ENCODE measurements at places on chromosomes 12 and 14.
A peak's percentile ranks its signal among the peaks of the same experiment; 100 is the strongest.

- DNase-seq: no peak
Observed at GRCh38 chr12:82408844-82409243, 50.5 kb downstream of the METTL25 start.

- no peak for DNase-seq
Observed at GRCh38 chr12:47100160-47100559, 20.4 kb upstream of the AMIGO2 start.

GRCh38 chr14:91229743-91230200 lies 14.7 kb downstream of the GPR68 start:
- no peak for DNase-seq

DNA sequence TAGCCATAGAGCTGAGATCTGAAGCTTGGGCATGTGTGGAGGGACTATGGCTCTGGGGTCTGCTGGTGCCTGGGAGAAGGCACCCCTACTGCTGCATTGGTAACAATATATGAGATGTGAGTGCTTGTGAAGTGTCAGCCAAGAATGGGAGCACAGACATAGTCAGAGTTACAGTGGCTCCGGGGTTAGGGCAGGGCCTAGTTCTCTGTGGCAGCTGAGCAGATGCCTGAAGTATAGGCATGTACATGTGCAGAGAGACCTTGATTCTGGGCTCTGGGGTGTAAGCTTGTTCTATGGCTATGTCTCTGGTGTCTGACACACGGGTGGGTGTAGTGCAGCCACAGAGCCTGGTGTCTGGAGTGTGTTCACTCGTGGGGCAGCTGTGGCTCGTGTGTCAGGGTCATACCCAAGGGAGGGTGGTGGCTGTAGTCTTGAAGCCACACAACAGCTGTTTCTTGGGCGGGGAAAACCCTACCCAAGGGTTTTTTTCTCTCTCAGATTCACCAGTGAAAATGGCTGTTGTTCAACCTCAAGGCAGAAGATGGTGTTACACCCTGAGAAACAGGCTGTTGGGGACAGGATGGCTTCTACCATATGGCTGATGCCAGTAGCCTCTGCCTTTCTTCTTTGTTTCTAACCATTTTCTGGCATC lies 11.9 kb upstream of the TCL1A start:
- DNase-seq: no peak

- peak; percentile 79 for DNase-seq
Observed at GRCh38 chr14:20609215-20610001, 18.2 kb upstream of the RNASE12 start.

DNA sequence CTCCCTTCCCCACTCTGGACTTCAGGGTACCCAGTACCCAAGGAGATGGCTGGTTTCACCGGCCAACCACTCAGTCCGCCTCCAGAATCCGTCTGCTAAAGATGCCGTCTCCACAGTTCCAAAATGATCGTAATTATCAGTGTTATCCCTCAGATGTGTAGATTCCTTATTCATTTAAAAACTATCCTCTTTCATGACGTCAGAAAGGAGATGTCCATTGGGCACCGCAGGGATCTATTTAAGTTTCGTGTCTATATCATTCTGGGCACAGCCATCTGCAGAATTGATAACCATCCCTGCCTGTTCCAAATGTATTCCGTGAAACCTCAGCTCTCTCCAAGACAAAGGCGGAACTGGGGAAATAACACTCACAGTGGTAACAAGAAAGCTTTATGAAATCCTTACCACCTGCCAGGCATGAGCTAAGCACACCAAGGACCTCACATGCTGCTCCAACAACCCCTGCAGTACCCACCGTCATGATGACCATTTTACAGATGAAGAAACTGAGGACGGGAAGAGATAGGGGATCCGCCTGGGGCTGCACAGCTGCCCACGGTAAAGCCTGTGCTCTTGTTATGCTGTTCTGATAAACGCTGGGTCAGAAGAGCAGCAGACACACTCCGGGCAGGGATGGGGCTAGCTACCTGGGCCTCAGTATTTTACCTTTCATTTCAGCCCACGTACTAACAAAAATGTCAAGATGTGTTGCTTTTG lies 90.0 kb downstream of the BCL11B start:
- DNase-seq: no peak

DNA sequence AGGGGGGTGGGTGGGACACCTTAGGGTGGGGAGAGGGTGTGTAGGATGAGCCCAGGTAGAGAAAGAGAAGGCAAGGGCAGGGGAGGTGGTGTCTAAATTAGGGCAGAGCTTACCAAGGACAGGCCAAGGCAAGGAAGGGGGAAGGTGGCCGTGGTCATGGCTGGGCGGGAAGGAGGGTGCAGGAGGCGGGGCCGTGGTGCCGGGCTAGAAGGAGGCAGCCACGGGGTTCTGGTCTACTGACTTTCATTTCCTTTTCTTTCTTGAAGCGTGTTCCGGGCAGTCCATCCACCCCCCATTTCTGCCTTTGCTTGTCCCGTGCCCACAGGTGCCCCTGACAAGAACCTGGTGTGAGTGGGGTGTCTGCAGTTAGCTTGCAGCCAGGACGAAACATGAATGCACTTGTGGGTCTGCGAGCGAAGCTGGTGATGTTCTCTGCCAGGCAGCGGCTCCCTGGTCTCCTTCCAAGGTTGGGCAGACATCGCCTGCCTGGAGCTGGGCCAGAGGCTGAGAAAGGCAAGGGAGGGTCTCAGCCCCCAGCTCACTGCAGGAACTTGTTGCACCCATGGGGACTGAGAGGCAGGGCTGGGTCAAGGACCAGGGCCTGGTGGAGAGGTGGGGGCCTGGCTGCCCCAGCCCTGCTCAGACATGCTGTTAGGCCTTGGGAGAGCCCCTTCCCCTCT lies 58.2 kb downstream of the KIF26A start:
- peak; percentile 46 for DNase-seq

DNA sequence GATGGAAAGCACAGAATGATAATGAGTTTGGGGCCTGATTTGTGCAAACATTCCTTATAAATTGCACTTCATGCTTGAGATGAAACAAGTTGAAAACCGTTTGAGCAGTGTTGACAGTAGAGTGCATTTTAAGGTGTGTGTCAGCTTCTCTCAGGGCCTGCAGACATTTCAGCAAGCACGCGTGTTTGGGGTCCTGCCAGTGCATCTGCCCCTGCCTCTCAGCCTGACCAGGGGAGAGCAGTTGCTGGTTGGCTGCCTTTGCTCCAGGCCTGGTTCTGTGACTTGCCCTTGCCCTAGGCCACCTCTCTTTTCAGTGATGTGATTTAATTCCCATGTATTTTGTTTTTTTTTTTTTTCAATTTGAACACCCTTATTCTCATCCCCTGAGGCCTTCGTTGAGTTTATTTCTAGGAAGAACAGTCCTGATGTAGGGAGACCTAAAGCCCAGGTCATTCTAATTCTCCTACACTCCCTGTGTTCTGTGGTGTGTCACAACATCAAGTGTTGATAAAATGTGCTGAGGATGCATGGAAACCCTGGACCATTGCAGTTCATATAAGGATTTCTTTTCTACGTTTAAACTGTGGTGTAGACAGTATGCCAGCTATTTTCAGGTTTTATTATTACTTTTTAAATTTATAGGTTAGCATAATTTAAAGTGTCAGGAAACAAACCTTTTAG lies 40.1 kb upstream of the AMN start:
- no peak for DNase-seq

GRCh38 chr12:79766705-79767464 lies 76.1 kb upstream of the PAWR start:
- no peak for DNase-seq

DNA sequence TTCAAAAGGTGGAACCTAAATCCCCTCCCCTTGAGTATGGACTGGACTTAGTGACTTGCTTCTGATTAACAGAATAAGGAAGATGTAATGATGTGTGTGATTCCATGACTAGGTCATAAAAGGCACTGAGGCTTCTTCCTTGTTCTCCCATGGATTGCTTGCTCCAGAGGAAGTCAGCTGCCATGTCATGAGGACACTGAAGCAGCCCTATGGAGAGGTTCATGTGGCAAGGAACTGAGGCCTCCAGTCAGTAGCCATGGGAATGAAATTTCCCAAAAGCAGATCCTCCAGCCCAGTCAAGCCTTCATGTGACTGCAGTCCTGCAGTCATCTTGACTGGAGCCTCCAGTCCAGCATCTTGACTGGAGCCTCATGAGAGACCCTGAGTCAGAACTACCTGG lies 10.7 kb downstream of the TMBIM4 start:
- DNase-seq: no peak

DNA sequence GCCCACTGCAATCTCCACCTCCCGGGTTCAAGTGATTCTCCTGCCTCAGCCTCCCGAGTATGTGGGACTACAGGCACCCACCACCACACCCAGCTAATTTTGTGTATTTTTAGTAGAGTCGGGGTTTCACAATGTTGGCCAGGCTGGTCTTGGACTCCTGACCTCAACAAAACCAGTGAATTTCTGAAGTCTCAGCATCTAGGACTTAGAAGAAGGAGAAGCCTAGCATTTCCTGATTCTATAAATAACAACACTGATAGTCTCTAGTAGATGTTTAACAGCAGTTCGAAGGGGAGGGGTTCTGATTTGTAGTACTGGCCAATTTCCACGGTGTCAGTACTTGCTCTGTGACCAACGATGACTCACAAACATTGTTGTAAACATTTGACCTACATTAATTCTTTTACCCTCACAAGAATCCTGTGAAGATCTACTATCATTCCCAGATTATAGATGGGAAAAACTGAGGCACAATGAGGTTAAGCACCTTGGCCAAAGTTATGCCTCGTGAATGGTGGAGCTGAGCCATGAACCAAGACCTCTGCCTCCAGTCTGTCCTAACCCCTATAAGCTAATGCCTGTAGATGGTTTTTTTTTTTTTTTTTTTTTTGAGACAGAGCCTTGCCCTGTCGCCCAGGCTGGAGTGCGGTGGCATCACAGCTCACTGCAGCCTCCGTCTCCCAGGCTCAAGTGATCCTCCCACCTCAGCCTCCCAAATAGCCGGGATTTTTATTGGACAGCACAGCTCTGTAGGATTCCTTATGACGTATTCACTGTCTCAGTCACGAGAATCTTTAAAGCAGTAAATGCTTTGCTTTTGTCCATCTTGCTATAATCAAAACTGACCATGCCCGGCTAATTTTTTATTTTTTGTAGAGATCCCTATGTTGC lies 5.2 kb downstream of the P2RX4 start:
- no peak for DNase-seq

DNA sequence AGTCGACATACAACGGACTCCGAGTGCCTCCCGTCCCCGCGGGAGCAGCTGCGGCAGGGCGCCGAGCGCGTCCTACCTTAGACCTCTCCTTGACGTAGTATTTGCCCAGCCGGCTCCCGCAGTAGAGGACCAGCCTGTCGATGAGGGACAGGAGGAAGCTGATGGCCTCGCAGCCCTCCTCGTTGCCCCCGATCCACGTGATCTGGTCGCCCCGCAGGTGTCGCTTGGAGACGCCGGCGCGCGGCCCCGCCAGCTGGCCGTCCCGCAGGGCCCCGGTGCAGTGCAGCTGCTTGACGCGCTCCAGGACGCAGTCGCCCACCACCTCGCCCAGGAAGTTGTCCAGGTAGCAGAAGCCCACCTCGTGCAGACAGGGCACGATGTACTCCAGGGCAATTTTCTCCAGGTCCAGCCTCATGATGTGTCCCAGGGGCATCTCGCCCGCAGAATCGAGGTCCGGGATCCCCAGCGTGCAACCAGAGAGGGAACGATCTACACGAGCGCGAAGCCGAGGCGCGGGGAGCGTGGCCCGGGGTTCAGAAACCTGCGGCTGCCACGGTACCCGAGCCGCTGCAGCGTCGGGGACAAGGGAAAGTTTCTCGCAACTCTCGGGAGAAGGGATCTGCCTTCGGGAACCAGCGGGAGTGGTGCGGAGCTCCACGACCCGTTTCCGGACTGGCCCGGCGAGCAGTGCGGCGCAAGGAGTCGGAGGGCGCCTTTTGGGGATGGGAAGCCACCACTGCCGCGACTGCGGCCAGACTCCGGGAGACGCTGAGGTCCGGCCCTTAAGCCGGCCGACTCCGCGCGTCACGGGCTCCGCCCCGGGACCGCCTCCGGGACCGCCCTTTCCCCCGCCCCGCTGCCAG lies at the start of gene EGLN3:
Gene EGLN3 (minus strand): TSS at position 755 of the 863 bp plus-strand sequence. CDS start 322 bp downstream, at position 433.
- peak; percentile 86 for DNase-seq

GRCh38 chr12:127623362-127623761 lies 643.6 kb upstream of the TMEM132C start:
- DNase-seq: no peak

- DNase-seq: no peak
Observed at GRCh38 chr14:28831126-28831525, 64.5 kb downstream of the FOXG1 start.

GRCh38 chr14:95871531-95871930 lies 5.1 kb upstream of the TUNAR start:
- peak; percentile 30 for DNase-seq

- no peak for DNase-seq
Observed at GRCh38 chr14:56829151-56829550, 18.9 kb upstream of the OTX2 start.

DNA sequence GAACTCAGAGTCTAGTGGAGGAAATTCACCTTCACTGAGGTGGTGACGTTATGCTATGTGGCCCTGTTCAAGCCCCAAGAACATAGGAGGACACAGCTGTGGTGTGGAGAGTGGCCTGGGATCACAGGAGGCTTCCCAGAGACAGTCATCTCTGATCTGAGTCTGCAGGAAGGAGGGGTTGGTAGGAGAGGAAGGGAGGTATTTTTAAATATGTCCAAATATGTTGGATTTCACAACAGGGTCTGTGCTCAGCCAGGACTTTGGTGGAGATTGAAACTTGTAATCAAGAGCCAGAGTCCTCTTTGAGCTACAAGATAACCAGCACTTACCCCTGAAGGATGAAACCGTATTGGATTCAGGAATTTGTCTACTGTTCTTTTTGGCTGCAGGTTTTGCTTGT lies 26.4 kb upstream of the MED13L start:
- DNase-seq: no peak

DNA sequence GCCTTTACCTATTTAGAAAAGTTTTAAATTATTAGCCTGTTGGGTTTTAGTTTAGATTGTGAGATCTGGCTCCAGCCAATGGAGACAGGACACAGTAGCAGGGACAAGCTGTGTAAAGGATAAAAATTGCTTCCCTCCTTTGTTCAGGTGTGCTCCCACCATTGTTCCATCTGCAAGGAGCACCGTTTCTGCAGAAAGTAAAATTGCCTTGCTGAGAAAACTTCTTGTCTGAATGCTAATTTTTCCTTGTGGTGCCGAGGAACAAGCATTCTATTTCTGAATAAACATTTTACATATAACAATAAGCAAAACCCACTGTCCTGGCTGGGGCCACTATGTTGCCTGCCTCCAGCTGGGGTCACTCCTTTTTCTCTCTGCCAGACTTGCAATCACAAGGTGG lies 72.7 kb upstream of the ZFP36L1 start:
- no peak for DNase-seq

GRCh38 chr12:1634590-1635191 lies 5.7 kb downstream of the WNT5B start:
- peak; percentile 68 for DNase-seq

DNA sequence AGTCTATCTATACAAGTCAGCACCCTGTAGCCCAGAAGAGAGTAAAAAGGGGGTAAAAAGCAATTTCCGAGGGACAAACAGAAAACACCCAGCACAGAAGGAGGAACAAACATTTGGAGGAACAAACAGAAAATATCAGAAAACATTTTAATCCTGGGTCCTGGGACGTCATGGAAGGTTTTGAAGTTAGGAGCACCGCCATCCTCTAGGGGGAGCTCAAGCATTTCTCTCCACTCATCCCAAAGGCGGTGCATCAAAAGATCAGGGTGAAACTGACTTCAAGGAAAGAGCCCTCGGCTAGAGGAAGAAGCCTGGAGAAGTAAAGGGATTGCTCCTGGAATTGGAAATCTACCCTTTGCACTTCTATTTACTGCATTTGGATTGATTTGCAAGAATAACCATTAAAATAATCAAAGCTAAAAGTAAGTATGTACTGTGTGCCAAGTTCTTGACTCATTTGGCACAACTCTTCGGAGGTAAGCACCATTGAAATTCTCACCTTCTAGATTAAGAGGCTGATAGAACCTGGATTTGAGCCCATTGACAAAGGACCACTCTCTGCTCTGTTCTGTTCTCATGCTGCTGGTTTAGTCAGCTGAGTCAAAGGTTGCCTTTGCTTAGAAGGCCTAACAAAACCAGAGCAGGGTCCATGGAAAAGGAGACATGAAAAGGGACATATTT lies 17.2 kb upstream of the POC1B start:
- DNase-seq: peak; percentile 60

Data from NCI-H1092 (cell line).